Esophagus squamous epithelium (tissue), 5 donors: ENCODE measurements at places on chromosomes 2 and 18. TPM values are rescaled to one million over a fixed set of nuclear protein-coding genes. Genes with fewer than 3 reads are reported as not detected.

DNA sequence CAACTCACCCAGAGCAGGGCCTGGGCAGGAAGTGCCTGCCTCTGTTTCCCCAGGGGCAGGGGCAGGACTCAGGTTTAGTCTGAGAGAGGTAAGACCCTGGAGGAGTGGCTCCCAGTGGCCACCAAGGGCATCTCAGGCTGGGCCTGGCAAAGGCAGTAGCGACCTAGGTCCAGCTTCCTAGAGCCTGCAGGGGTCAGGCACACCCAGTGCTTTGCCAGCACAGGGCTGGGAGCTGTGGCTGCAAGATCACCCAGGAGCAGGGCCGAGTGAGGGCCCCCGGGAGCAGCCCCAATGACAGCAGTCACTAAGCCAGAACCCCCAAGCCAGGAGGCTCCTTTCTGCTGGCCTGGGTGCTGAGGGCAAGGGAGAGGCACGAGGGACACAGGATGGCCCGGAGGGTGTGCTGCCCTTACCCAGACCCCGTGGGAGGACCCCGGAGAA is 8.8 kb upstream of the DUSP2 start:
- DNase-seq: no peak

- no peak for DNase-seq
These were observed 160.9 kb downstream of the NCKAP5 start for GRCh38 chr2:133407341-133407740.

GRCh38 chr2:228956701-228957474 is 314.2 kb downstream of the PID1 start:
- no peak for DNase-seq

DNA sequence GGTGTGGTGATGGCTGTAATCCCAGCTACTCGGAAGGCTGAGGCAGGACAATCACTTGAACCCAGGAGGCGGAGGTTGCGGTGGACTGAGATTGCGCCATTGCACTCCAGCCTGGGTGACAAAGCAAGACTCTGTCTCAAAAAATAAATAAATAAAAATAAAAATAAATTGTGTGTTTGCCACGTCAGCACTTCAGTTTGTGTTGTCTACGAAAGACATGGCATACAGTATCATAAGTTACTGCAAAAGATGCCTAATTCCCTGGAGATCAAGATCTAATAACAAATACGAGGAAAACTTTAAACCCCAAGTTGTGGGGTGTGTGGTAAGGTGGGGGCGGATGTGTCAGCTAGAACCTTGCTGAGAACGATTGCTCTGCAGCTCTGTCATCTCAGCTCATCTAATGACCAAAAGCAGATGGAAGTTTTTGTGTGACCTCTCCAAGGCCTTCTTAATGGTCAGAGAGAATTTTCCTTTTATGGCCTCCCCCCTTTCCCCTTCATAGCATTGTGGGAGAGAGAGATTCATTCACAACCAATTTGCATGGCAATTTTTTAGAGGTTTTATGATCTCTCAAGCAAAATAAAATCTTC is 11.3 kb downstream of the NPAS2 start:
- no peak for DNase-seq

GRCh38 chr2:227395556-227395955 is 7.8 kb upstream of the SCYGR1 start:
- DNase-seq: no peak

The LINC00305 gene
- total RNA-seq: not detected
